ENCODE measurements at places on chromosomes 7 and 10.

DNA sequence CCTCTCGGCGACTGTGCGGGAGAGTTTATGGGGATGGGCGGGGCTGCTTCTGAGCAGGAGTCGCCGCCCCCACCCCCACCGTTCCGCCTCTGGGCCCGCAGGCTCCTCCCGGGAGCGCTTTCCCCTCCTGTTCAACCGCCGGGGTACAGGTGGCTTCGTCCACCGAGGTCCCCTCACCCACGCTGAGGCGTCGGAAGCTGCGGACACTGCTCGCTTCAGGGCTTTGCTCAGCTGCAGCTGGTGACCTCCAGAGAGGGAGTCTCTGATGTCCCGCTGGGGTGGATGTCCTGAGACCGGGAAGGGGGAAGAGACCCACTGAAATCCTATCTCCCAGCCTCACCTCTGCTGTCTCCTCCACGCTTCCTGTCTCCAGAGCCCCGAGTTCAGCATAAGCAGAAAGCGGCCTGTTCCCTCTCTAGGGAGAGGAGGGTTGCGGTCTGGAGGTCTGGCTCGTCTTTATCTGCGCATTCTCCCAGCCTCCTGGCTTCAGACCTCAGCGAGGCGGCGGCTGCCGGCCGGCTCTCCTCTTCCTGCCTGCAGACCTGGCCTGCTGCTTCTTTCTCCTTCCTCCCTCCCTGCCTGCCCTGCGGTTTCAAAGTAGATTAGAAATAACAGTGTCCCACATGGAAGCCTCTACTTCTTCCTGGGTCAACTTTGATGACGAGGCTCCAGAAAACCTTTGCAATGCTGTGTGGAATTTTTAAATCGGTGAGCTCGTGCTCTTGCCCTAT, 1.8 kb downstream of the CYP2E1 start:
- peak; percentile 10 for DNase-seq

DNA sequence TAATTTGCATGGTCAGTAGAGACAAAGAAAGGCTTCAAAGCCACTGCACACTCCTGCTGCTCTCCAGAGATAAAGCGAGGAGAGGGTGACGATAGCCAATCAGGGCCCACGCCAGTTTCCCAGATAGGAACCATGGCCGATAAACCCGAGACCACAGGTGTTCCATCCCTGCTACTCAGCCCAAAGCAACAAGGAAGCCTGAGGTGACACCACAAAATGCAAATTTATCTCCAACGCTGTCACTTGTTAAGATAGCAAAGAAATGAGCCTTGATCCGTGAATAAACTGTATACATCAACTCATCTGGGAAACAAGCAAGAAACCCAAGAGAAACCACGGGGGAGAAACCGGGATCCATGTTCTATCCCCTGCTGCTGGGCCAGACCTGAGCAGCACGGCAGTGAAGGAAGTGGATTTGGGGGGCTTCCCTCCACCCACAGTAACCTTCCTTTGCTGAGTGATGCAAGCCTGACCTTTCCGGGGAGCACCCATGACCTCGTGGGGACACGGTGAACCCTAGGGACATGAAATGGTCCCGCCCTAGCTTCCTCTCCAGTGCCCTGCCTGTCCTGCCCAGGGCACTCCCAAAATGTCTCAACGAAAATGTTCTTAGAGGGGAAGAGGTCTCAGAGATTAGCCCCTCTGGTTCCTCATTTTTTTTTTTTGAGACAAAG, 164.6 kb downstream of the PTPRN2 start:
- DNase-seq = no peak

GRCh38 chr7:153385502-153385901, 626.0 kb downstream of the ACTR3B start:
- no peak for DNase-seq

GRCh38 chr7:96055717-96056116, 266.2 kb downstream of the SLC25A13 start:
- DNase-seq = no peak

DNA sequence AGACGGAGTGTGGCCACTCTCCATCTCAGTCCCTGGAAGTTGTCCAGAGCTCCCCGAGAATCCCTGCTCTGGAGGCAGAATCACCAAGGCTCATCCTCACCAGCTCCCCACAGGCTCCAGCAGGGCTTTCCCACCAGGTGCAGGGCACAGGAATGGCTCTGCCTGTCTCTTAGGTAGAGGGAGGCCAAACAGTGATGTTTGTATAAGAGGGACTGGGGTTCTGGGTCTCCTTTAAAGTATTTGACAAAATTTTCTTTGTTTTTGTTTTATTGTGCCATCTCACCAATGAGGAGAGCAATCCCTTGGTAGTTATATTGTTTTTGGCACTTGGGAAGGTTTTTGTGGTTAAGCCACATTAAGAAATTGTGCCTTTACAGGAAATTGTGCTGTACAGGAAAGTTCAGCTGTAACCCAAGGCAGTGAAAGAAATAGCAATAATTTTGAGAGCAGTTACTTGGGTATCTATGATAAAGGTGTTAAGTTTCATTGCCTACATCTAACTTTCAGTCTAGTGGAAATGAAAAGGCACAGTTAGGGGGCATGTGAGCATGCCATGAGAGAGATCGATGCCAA, 219.3 kb upstream of the PRSS58 start:
- DNase-seq = peak; percentile 58

- DNase-seq = no peak
These were observed 15.7 kb downstream of the SEPTIN7 start for GRCh38 chr7:35816514-35816913.

DNA sequence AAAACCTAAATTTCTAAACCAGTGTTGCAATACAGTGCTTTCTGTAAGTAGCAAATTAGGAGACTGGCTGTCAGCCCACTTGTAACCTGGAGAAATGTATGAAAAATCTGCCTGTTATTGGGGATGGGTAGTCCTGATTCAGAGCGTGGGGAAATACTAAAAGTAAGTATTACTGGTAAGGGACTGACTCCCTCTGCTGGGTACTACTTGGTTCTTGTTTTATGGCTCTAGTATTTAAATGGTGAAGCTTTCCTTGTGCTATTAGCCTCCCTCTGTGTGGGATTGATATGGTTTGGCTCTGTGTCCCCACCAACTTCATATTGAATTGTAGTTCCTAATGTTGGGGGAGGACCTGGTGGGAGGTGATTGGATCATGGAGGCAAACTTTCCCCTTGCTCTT, 886.1 kb downstream of the SORCS1 start:
- peak; percentile 31 for DNase-seq

DNA sequence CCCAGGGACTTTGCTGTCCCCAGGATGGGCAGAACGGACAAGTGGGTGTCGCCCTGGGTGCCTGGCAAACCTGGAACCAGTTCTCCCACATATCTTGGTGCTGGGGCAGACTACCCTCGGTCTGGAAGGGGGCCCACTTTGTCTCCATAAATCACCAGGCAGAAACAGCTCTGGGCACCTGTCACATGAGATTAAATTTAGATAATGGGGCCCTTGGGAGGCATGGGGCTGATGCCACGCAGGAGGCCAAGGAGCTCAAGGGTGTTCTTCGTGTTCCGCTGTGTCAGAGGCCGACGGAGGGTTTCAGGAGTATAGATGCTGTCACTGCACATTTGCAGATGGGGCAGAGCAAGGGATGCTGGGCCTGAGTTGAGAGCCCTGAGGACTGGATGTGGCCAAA, 72.7 kb downstream of the TMEM130 start:
- DNase-seq = no peak

GRCh38 chr7:22542254-22542653, 42.3 kb upstream of the STEAP1B start:
- no peak for DNase-seq

- DNase-seq = peak; percentile 51
These were observed 623.9 kb downstream of the SORCS1 start for GRCh38 chr10:106540645-106541044.

DNA sequence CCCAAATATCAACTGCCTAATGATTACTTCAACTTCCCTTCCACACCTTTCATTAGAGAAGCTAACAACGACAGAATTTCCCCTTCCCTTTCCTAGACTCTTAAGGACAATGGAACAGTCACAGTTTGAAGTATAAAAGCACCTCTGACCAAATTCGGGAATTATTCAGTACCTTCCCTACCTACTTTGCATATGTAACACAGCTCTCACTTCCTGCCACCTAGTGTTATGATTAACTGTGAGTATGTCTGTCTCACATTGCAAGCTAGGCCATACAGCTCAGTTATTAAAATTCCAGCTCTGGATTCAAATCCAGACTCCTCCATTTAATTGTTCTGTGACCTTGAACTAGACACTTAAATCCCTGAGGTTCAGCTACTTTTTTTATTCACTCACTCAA, 44.8 kb upstream of the HPSE2 start:
- DNase-seq = no peak

Data from fibroblast of pulmonary artery (primary cell).